Motor neuron (in vitro differentiated cells): ENCODE measurements at places on chromosomes 6 and 20.

DNA sequence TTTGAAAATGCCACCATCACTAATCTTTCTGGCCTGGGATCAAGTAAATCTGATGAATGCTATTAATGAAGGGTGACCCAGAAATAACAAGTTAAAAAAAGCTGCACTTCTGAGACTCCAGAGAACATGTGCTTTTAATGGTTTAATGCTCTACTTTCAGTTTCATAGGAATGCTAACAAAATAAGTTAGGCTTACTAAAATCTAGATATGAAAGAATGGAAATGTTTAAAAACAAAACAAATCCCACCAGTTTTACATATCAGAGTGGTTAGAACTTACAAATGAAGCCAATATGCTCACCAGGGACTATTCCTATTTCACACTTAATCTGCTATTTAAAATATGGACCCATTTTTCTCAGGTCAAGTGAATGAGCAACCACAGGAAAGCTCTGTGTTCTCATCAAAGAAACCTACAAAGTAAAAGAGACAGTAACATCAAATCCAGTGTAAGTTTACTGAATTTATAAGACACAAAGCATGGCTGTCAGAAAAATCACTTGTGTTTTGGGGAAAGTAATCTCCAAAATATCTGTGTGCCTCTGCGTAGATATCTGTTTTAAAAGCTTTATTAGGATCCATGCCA, 40.3 kb downstream of the FYN start:
- ATAC-seq: peak; percentile 39

DNA sequence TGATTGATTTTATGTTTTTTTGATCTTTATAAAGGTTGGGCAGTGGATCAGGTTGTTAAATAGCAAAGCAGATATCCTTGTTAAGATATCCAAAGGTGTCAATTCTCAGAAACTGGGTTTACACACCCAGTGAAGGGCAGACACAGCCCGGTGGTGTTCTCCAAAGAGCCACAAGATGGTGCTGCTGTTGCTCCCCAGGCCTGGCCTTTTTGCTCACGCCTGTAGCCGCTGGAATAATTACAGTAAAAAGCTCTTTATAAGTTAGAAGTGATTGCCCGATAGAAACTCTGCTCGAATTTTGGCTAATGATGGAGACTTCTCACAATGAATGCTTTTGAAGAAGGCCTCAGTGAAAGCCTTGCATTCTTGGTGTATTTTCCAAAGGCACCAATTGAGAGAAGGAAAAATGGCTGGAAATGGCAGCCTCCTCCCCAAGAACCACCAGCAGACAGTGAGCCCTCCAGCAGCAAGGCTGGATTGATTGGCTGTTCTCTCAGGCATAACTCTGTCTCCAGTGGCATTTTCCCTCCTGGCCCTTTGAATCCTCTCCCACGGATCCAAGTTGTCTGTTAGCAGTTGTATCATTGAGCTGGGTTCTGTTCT, 120.5 kb upstream of the CHD6 start:
- ATAC-seq: peak; percentile 83

DNA sequence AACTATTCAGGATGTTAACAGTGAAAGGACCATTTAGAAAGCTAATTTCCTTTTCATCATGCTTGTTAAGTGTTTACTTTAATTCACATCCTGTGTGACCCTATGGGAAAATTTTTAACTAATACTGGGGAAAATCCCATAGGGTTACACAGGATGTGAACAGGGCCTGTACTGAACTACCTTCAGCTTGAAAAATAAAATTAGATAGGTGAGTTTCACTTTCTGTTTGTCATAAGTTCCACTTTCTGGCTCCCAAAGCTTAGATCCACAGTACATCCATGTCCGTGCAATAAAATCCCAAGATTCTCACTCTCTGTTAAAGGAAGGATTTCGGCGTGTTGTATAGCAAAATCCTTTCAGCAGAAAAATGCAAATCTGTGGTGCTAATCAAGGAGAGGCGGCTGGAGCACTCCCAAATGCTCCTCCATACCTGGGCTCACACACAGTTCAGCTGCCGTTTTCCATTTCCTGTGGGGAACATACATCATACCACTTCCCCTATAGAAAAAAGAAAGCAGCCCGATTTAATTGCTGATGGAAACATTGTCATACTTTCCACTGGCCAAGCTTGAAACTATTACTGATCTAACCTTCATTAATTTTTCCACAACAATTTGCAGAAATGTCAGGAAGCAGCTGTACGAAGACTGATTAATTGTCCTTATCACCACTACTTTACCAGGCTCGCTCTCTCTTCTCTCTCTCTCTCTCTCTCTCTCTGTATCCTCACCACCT, 125.2 kb downstream of the HIVEP2 start:
- no peak for ATAC-seq

- ATAC-seq: no peak
Observed at GRCh38 chr6:297571-298232, 5.4 kb downstream of the DUSP22 start.

GRCh38 chr6:150072201-150072600, 3.3 kb upstream of the ULBP3 start:
- no peak for ATAC-seq

DNA sequence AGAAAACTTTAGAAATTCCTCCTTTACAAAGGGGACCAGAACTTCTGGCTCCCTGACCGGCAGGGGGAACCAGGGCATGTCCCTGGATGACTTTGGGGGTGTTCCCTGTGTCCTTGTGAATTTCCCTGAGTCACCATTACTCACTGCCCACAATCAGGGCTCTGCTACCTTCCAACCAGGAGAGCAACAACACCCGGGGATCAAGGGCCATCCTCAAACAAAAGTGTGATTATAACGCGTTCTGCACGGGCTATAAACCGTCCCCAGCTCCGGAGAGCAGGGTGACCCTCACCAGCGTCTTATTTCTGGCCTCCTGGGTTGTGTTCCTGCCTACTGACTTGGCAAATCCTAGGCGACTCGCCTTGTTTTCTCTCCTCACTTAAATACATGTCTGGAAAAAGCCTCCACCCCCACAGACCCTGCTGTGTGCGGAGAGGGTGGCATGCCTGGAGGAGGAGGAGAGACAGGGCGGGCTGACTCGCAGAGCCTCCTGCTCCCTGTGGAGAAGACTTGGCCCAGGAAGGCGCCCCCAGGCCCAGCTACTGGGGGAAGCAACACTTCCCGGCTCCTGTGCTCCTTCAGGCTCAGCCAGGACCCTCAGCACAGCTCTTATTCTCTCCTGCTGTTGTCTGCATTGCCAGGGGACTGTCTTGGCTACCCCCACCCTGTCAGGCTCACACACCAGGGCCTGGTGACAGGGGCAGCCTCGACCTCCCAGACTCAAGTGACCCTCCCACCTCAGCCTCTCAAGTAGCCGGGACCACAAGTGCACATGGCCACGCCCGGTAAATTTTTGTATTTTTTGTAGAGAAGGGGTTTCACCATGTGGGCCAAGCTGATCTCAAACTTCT, 54.1 kb downstream of the FGD2 start:
- peak; percentile 97 for ATAC-seq

- ATAC-seq: peak; percentile 64
Observed at GRCh38 chr6:26043384-26044139, 43.7 kb upstream of the HFE start.

- no peak for ATAC-seq
Observed at GRCh38 chr6:68632734-68633133, 2.3 kb upstream of the ADGRB3 start.

- no peak for ATAC-seq
Observed at GRCh38 chr6:32129297-32130088, 595 bp downstream of the FKBPL start.

- no peak for ATAC-seq
Observed at GRCh38 chr6:166596776-166597507, 10.5 kb upstream of the RAMACL start.

GRCh38 chr20:35087791-35088190, 4.8 kb downstream of the TRPC4AP start:
- no peak for ATAC-seq

DNA sequence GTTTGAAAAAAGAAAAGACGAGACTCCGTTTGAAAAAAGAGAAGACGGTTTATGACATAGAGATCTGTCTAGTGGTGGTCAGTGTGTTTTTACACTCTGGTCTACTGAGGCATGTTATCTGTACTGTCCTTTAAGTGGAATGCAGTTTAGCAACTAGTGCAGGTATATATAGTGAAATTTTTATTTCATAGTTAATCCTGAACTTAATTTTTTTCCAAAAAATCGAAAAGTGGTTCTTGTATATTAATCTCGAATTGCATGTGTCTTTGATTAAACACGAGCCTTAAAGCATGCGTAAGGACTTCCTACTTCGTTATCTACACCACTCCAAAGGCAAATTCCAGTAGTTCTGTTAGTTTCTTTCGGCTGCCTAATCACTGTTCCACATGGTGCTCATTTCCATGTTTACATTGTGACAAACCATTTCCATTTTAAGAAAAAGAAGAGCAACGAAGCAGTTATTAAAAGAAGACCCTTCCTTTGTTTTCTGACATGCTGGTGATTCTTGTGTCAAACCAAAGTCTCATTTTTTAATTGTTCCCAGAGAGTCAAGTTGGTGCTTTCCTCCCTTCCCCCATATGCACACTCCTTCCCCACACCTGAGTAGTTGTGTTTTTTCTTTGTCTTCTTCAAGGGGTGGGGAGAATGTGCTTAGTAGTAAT, 2.3 kb downstream of the SNX9 start:
- no peak for ATAC-seq

GRCh38 chr6:151051164-151051563, 185.7 kb downstream of the MTHFD1L start:
- ATAC-seq: no peak

- no peak for ATAC-seq
Observed at GRCh38 chr6:22313796-22314195, 17.0 kb upstream of the PRL start.

DNA sequence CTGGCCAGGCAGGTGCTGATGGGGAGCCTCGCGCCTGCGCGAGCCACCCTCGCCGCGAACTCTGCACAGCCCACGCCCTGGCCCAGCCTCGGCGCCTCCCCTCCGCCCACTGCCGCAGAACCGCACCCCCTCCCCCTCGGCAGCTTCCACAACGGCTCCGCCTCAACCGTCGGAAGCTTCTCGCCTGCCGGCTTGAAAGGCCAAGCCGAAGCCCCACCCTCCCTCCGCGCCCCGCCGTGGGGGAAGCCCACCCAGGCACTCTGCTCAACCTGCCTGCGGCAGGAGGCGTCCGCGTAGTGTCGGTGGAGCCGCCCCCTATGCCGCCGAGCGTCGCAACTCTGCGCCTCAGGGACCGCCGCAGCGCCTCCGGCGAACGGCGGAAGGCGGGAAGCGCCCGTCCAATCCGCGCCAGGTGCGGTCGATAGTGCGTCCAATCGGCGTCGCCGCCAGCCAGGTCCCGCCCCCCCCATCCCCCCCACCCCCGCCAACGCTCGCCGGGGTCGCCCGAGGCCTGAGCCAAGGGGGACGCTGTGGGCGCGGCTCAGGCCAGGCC, at the start of gene SYCP2:
Gene SYCP2 (minus strand): TSS at position 342 of the 553 bp plus-strand sequence. CDS start 11,224 bp downstream, outside the sequence.
- peak; percentile 23 for ATAC-seq

DNA sequence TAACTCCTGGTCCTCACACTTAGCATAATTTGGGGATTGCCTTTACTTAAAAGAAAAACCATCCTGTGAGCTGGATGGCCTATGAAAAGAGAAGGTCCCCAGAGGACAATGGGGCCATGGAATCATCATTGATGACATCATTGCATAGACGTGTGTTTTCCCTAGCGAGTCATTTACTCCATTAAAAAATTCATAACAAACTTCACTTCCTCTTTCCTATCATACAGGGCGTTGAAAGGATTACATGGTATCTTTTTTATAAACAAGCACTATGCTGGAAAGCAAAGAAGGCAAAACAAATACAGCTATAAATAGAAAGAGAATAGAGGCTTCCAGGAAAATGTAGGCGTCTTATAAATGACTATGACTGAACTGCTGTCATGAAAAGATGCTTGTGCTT, 11.3 kb upstream of the COL12A1 start:
- peak; percentile 61 for ATAC-seq

DNA sequence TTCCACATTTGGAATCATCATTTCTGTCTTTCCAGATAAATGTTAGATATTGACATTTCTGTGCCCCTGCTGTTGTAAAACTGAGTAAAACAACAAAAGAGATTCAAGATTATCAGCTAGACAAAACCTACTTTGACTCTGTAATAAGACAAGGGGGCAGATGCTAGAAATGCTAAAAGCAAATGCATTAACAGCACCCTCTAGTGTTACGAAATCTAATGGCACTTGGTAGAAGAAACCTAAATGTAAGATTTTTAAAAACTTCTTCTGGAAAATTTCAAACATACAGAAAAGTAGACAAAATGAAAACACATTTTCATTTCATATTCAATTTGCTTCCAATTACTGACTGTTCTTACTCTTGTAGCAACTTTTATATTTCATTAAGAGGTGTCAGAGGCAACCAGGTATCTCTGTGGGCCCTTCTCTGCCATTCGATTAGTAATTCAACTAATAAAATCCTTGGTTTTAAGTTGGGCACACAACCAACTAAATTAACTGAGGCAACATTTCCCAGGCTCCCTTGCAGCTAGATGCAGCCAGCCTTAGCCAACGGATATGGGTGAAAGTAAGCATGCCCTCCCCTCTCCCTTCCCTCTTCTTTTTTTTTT, 45.0 kb downstream of the SLC23A2 start:
- no peak for ATAC-seq

GRCh38 chr20:8996817-8997512, 71.9 kb upstream of the PLCB4 start:
- ATAC-seq: no peak

- peak; percentile 42 for ATAC-seq
Observed at GRCh38 chr6:144064402-144065212, 30.8 kb downstream of the SF3B5 start.

GRCh38 chr6:21200134-21200870, 393.2 kb upstream of the SOX4 start:
- no peak for ATAC-seq

DNA sequence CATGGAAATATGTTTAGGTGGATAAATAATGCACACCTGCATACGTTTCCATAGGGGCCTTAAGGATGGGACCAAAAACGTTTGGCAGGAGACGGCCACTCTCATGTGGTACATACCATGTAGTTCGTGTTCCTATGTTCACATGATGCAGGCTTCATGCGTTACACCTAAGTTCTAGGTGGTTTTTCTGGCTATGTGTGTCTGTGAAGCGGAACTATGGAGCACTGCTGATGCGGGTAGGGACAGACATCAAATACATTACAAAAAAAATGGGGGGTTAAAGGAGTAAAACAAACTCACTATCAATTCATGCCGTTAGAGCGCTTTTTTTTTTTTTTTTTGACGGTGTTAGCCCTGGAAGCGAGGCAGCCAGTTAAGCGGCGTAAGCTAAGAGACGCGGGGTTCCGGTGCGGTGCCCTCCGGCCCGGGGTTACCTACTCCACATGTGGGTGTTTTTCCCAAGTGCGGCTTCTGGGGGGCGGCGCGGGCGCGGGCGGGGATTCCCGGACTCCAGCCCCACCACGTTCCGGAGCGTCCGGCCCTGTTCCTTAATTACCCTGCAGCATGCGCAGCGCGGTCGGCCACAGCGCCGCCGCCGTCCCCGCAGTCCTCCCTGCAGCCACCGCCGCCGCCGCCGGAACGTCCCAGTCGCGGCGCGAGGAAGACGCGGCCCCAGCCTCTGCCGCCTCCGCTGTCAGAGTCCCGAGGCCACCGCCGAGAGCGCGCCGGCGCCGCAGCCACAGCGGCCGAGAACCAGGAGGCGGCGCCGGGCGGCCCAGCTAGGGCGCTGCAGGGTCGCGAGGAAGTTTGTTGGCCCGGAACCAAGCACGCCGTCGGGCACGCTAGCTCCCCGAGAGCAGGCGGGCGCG, 648 bp downstream of the COL19A1 start:
- ATAC-seq: peak; percentile 72
